Suprapubic skin (tissue), 4 donors: ENCODE measurements at places on chromosomes 4 and X.

GRCh38 chr4:187944179-187944578 lies 51.4 kb upstream of the ZFP42 start:
- DNase-seq = no peak

- no peak for DNase-seq
Observed at GRCh38 chr4:24702281-24702680, 93.1 kb upstream of the SOD3 start.

GRCh38 chrX:119895843-119896326 lies at the start of gene AKAP14:
Gene AKAP14 (plus strand): TSS chrX:119895893. CDS start chrX:119903224, 7,331 bp downstream.
- DNase-seq = no peak

DNA sequence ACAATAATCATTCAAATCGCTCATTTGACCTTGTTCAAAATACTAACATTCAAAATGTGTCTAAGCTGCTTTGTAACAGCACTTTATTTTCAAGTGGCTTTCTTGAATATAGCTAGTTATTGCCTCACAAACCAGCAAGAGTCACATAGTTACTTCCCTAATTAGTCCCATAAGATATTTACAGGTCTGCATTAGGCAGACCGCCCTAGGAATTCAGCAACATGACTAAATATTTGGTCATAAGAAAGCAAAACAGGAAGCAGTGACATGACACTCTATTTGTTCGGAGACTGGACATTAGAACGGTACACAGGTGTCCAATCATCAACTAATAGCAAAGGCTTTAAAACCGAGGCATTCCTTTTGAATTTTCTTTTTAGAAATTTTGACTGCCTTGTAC lies 262.0 kb downstream of the COL25A1 start:
- DNase-seq = no peak

- DNase-seq = no peak
Observed at GRCh38 chr4:63841266-63841665, 568.0 kb downstream of the TECRL start.

GRCh38 chr4:187088070-187088799 lies 364.6 kb upstream of the FAT1 start:
- no peak for DNase-seq

- DNase-seq = no peak
Observed at GRCh38 chr4:83010111-83010521, 507 bp downstream of the LIN54 start.
